ENCODE measurements at places on chromosomes 6 and 20.

DNA sequence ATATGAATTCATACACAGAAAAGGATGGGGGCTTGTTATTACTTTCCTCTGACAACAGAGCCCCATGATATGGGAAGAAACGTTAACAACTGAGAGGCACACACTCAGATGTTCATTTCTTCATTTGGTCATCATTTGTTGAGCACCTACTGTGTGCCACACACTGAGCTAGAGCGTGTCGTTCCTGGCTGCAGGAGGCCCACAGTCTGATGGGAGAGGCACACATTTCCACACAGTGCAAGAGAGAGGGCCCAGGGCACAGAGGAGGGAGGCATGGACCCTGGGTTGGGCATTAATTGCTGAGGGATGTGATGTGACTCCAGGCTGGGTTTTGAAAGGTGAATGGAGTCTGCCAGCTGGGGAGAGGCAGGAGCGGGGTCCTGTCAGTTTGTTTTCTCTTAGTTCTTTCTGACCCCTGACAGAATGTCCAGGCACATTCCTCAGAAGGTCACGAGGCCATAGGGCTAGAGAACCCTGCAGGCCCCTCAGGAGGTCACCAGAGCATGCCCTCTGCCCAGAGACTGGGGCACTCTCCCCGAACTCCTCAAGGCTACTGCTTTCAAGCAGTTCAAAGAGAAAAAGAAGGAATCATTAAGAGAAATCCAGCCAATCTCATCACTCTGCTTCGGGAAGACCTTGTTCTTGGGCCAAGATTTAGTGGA is 216.2 kb downstream of the UST start:
- no peak for DNase-seq

- DNase-seq = peak; percentile 94
These were observed 80.7 kb upstream of the CCN6 start for GRCh38 chr6:111973118-111973761.

GRCh38 chr20:10667560-10668167 is 6.1 kb downstream of the JAG1 start:
- no peak for DNase-seq

DNA sequence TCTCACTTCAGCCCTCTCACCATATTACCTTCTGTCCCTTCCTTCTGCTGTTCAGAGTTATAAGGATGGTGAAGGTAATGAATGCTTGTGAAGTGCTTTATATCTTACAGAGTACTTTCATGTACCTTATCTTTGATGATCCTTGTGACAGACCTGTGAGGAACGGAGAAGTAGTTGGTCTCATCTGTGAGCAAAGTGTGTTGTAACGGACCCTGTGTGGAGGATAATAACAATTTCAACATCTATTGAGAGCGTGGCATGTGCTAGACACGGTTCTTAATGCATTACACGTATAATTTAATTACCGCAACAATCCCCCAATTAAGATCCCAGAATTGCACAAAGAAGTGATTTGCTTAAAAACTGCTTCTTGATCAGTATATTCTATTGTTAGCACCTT is 124.6 kb downstream of the ANKS1A start:
- DNase-seq = no peak

DNA sequence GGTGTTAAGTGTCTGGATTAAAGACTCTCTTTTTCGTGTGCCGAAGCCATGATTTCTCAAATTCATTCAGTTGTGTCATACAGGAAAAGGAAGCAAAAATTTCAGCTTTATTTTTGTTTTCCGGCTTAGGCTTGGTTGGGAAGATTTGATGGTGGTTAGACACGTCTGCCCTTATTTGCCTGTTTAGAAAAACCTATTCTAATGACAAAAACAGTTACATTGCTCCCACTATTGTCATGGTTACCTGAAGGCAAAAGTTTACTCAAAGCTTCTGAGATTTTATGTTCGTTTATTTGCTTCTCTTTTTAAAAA is 982 bp downstream of the DNAJC5 start:
- DNase-seq = no peak

- no peak for DNase-seq
These were observed 94.7 kb upstream of the PLCB4 start for GRCh38 chr20:8974009-8974708.

- no peak for DNase-seq
These were observed 56.8 kb upstream of the MPC1 start for GRCh38 chr6:166439366-166440091.

- no peak for DNase-seq
These were observed 1299.1 kb upstream of the ADGRB3 start for GRCh38 chr6:67336014-67336413.

DNA sequence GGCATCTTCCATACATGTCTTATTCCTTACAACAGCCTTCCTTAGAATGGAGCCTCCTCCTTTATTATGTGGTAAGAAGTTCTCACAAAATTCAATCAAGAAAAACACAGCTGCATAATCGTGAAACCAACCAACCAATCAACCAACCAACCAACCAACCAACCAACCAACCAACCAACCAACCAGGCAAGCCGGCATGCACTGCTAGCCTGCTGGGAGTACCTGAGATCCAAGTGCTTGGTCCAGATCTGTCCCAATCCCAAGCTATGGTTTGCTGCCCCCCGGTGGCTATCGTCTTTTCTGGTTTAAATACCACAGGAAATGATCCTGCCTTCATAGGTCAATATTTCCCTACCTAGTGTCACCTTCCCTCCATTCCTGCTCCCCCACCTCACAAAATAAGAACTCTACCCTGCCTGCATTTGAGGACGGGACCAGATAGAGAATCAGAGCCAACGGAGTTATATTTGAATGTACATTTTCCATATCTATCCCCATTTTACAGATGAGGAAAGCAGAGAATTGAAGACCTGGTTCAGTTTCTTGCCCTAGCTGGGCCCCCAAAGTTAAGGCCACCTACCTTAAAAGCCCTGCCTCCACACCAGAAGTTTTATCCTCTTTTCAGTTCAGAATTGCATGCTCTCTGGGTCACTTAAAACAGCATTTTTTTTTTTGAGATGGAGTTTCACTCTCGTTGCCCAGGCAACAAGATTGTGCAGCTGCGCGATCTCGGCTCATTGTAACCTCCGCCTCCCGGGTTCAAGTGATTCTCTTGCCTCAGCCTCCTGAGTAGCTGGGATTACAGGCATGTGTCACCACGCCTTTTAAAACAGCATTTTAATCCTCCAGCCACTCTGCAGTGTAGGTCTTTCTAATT is 27.1 kb downstream of the RAB44 start:
- no peak for DNase-seq

- no peak for DNase-seq
These were observed 9.9 kb upstream of the SLC17A3 start for GRCh38 chr6:25883991-25884390.

All from fibroblast of skin of left quadriceps (primary cell).